Activated CD4-positive, alpha-beta T cell treated with anti-CD3 and anti-CD28 coated beads for 4 hours (primary cell): ENCODE measurements at places on chromosomes 4 and X.
A peak's percentile ranks its signal among the peaks of the same experiment; 100 is the strongest.

DNA sequence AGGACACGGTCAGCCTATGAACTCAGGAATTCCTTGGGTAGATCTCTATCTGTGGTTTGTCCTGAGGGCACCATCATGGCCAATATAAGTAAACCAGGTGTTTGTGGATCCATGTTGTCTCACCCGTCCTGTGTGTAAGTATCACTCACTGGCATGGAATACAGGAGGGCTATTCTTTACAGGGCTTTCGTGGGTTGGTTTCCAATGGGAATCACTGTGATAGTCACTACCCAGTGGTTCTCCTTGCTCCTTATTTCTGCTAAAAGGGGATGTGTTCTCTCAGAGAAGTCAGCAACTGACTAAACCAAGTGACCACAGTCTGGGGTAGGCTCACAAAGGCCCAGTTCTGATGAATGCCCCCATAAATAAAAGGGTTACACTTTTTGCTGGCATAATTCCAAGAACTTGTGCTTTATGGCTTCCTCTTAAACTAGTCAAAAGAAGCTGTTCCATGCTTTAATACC lies 236.7 kb upstream of the JADE1 start:
- no peak for DNase-seq

DNA sequence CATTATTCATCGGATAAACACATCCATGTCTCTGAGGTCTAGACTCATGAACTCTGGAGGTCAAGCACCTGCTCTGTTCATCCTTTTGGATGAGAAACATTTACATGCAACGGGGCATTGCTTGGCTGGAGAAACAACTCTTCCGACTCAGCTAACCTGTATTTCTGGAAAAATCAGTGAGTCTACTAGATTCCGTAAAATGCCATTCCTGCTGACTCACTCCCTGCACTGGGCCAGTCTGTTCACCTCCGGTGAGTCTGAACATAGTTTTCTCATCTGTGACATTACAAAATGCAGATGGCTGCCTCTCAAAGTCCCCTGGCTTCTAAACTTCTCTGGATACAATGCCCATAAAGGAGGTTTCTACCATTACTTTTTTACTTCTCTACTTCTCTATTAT lies 185.7 kb upstream of the HS3ST1 start:
- DNase-seq = no peak

- DNase-seq = no peak
Observed at GRCh38 chr4:93756101-93756500, 72.5 kb upstream of the ATOH1 start.

DNA sequence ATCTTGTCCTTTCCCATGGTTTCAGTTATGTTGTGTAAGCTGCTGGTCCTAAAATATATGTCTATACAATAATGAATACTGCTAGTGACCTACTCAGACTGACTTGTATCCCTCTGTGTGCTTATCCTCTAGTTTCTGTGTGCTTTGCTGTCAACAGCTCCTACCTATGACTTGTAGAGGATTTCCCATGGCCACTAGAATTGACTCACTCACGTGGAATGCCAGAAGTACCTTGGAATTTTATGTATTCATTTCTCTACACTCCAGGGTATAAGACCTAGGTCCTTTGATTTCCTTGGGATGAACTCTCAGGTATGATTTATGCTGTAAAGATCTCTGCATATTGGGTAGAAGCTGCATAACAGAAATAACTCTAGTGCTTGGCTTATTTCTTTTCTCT lies 279.9 kb upstream of the SLIT2 start:
- no peak for DNase-seq

- DNase-seq = no peak
Observed at GRCh38 chr4:89369581-89369980, 62.0 kb upstream of the GPRIN3 start.

GRCh38 chr4:80172203-80172602 lies 25.1 kb upstream of the PRDM8 start:
- peak; percentile 29 for DNase-seq

- no peak for DNase-seq
Observed at GRCh38 chr4:3054169-3054759, 20.1 kb downstream of the HTT-AS start.

GRCh38 chrX:108641589-108642272 lies 94.6 kb downstream of the IRS4 start:
- no peak for DNase-seq

DNA sequence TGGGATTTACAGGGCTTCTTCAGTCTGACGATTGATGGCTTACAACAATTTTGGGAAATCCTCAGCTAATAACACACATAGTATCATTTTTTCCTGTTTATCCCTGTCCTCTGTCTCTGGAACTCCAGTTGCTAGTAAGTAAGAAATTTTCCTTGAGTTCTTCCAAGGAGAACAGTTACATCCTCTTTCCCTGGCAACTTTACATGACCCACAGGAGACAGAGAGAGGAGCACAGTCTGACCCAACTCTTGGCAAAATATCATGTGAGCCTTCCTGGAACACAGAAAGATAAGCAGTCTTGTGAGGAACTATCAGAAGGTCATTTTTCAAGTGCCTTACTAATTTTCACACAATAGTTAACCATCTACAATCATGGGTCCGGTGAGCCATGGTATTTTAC lies 578.7 kb upstream of the PABPC4L start:
- no peak for DNase-seq

DNA sequence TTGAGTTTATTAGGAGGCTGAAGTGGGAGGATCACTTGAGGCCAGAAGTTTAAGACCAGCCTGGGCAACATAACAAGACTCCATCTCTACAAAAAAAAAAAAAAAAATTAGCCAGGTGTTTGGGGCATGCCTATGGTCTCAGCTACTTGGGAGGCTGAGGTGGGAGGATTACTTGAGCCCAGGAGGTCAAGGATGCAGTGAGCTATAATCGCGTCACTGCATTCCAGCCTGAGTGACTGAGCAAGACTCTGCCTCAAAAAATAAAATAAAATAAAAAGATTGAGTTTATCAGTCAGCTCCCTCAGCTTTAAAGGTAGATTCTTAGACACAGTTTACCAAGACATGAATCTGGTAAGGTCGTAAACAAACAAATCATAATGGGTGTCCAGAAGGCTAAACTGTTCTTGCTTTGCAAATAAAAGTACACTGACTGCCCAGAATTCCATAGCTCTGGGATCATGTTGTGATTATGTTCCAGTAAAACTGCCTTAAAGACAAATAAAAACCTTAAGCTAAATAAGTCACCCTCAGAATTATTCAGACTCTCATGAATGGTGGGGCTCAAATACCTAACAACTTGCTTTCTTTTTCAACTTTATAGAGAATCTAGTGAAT lies 18.7 kb downstream of the APOO start:
- DNase-seq = no peak

GRCh38 chr4:175106301-175106700 lies 188.1 kb downstream of the ADAM29 start:
- DNase-seq = no peak
